ENCODE measurements at places on chromosomes 3 and 15.

DNA sequence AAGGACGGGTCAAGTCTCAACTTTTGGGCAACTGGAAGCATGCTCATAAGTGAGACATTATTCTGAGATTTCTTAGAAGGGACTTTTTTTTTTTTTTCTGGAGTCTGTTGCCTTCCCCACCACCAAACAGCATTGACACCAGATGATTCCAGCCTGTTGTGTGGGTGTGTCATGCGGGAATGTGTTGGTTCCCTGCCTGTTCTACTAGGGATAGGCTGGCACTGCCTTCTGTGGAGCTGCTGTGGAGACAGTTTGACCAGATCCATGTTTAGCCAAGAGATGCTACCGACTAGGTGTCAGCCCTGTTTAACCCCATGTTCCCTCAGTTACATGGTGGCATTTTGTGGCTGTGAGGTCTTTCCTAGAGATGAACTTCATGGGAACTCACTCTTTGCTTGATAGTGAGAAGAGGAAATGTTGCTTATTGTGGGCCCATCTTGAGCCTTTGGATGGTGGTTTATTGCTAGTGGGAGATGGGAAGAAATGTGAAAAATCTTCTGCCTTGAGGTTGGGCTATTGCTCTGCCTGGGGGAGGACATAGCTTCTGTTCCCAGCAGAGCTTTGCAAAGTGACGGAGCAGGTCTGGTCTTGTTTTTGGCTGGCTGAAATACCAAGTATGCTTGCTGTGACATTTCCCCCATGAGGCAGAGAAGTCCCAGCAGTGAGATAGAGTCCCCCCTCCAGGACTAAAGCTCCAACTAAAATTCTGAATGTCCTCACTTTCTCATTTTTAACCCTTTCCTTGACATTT, 31.3 kb downstream of the TRAK1 start:
- DNase-seq, result no peak

GRCh38 chr3:67531181-67532101, 123.0 kb downstream of the SUCLG2 start:
- no peak for DNase-seq

- DNase-seq, result no peak
Observed at GRCh38 chr3:173140986-173141385, at the start of gene SPATA16. SPATA16 (minus strand) TSS chr3:173141235; CDS start chr3:173117731, 23,504 bp downstream.

- no peak for DNase-seq
Observed at GRCh38 chr3:12400616-12401194, 83.6 kb upstream of the TSEN2 start.
